ENCODE measurements at places on chromosomes 5 and 9.

GRCh38 chr5:128156521-128156920 is 73.0 kb downstream of the SLC12A2 start:
- no peak for DNase-seq

DNA sequence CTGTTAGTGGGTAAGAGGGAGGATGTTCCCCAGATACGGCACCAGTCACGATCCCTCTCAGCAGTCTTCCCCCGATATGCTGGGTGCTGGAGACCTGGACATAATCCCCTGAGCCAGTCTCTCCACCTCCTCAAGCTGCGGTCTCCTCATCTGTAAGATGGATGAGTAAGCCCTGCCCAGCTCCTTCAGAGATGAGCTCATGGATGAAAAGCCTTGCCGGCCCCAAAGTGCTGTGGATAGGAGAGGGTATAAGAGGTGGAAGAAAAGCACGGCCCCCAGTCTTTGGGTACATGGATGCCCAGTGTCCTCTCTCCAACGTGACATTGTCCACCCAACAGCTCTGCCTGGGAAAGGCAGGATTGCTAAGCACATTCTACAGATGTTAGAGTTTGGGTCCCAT is 4.5 kb downstream of the CAMK2A start:
- DNase-seq: no peak

GRCh38 chr5:131589510-131590348 is 45.3 kb downstream of the RAPGEF6 start:
- DNase-seq: peak; percentile 7

- DNase-seq: peak; percentile 15
Observed at GRCh38 chr9:129988607-129989361, 54.2 kb downstream of the FNBP1 start.

- no peak for DNase-seq
Observed at GRCh38 chr5:96177303-96177869, 215.7 kb upstream of the ELL2 start.

DNA sequence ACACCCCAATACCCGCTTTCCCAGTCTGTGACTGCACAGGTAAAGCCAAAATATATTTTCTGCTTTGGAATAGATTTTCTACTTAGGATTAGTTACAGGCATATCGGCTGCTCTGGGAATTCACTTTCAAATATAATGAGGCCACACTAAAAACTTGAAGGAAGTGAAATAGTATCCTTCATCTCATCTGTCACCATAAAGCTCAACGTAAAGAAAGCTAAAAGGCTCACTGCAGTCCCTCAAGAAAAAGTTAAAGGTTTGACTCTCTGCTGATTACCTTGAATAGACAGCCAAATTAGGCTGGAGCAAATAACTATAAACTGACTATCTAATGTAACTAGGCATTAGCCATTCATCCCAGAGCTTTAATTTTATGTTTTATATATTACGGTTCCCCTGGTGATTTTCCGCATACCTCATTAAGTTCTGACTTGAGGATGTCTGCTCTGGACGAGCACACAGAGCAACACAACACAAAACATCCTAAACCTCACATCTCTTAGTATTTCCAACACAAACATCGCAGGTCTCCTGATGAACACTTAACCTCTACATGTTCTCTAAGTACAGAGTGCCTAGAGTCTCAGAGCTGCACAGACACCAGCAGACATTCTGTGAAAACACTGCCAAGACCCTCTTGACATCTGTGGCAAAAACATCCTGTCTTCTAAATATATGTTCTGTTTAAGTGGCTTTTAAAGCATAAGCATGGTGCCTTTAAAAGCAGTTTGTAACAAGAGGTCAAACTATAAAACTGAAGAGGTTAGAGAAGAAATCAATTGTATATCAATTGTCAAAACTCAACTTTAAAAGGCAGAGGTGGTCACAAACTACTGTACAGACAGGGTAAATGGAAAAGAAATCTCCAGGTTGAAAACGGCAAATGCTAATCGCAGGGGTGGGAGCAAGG is 35.4 kb downstream of the ELAVL2 start:
- DNase-seq: no peak

DNA sequence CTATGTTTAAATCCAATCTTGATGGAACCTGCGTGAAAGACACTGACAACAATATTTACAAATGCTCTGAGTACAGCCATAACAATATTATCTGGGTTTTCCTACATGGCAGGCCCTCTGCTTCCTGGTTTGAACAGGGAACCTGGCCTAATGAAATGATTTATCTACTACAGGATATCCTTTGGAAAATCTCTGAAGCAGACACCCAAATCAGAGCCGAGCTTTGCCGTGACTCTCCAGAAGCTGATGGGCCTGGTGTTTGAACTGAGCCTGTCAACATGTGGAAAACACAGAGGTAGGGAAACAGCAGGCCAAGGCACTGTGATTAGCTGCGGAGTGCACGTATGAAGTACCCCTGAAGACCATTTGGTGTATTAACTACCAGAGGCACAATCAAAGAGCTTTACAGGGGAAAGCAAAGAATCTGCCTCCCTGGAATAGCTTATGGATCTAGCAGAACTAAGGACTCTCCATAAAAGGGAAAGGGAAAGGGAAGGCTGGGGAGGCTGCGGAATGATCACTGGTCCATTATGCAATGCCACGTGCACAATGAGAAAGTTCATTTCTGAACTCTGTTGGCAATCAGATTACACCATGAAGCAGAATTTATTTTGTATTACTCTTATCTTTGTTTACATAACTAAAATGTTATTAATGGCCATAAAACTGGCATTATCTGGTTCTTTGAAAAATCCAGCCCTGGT is 321.9 kb downstream of the EBF1 start:
- no peak for DNase-seq

DNA sequence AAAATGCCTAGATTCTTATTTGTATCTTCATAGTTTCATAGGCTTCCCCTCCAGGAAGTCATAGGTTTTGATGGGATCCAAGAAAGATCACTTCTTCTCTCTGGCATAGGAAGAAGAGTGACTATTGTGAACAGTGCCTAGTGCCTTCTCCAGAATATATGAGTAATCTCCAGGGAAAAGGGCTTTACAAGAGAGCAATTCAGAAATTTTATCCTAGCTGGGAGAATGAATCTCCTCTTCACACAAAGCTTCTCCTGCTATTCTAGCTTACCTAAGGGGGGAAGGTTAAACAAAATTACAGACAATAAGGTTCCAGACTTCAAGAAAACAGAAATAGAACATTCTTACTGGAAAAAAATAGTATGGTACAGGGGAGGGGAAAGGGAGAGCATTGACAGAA is 1193.3 kb upstream of the CDH6 start:
- DNase-seq: no peak

- DNase-seq: no peak
Observed at GRCh38 chr5:32343058-32343672, 30.4 kb upstream of the MTMR12 start.

DNA sequence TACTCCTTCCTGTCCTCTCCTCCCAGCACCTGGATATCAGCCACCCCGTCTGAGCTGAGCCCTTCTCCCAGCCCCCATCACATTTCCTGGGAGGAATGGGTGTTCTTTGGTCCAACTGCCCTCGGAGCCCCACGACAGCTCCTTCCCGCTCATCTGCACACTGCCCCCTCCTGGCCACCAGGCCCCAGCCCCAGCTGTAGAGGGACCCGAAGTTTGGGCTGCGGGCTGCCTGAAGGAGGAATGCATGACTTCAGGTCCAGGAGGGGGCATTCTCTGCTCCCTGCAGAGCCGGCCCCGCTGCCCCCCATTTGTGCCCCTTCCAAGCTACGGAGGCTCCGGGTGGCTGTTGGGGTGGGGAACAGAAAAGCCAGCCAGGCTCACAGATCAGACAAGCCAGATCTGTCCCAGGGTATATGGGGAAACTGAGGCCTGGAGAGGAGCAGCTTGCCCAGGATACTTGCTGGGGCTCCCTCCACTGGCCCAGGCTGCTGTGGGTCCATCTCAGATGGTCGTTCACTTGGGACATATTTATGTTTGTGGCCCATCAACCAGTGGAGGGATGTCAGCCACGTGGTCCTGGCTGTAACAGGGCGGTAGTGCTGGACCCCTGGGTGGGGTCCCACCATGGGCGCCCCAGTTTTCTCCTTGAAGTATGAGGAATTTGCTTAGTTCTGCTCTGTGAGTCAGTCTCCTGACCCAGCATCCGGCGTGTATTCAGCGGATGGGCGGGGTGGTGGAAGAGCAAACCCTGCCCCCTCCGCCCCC is 33.1 kb downstream of the DAB2IP start:
- DNase-seq: no peak

DNA sequence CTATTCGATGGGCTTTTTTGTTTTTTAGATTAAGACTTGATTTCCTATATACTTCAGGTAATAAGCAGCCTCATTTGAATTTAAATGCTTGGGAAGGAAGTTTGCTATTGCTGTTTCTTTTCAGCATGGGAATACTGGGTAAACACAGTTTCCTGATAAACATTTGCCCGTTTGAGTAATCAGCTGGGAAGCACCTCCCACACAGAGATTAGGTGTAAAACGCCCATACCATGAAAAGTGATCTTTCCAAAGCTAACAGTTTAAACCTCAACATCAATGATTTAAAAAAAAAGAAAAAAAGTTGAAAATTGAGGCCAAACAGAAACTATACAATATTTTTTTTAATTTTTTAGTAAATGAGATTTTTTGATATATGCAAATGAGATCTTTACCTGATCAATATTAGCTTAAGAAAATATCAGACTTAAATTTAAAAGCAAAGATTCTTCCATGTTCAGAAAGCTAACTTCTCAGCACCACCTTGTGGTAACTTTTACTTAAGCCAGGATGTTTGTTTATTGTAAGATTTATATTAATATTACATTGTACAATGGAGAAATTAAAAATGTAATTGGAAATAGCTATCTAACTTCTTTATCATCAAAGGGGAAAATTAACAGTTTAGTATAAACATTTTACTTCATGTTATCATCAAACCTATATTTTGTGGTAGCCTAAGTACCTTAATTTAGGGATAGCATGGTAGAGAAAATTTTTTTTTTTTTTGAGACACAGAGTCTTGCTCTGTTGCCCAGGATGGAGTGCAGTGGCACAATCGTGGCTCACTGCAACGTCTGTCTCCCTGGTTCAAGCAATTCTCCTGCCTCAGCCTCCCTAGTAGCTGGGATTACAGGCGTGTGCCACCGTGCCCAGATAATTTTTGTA is 39.8 kb downstream of the F2RL2 start:
- no peak for DNase-seq

DNA sequence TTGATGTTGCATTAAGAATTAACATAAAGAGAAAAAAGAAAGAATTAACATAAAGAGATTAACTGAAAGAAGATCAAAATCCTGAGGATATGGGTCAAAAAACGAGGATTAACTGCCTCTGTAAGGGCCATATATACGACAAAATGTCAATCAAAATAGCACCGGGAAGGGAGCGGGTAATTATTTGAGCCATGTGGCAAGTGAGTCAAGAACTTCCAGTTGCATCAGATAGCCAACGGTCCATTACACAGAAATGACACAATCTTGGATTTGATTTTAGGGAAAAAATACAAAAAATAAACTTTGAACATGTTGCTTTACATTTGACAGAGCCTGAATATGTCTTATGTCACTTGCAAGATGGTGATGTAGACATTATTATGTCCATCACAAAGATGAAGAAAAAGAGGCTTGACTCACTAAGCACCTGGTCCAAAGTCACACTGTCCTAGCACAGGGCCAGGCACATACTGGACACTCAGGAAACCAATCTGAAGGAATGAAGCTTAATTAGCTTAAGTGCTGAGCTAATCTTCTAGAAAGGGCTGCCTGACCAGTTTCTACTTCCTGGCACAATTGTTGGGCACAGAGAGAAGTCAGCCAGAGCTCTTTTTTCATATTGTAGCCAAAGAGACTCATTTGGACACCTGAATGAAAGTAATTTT is 273.2 kb upstream of the PAPPA start:
- no peak for DNase-seq

- no peak for DNase-seq
Observed at GRCh38 chr5:65728218-65728617, 6.2 kb downstream of the NLN start.

GRCh38 chr9:8133606-8134005 is 334.0 kb upstream of the DMAC1 start:
- DNase-seq: no peak

- DNase-seq: no peak
Observed at GRCh38 chr5:152274224-152274623, 130.9 kb downstream of the NMUR2 start.

GRCh38 chr9:30970812-30971211 is 1413.6 kb upstream of the ACO1 start:
- DNase-seq: no peak

DNA sequence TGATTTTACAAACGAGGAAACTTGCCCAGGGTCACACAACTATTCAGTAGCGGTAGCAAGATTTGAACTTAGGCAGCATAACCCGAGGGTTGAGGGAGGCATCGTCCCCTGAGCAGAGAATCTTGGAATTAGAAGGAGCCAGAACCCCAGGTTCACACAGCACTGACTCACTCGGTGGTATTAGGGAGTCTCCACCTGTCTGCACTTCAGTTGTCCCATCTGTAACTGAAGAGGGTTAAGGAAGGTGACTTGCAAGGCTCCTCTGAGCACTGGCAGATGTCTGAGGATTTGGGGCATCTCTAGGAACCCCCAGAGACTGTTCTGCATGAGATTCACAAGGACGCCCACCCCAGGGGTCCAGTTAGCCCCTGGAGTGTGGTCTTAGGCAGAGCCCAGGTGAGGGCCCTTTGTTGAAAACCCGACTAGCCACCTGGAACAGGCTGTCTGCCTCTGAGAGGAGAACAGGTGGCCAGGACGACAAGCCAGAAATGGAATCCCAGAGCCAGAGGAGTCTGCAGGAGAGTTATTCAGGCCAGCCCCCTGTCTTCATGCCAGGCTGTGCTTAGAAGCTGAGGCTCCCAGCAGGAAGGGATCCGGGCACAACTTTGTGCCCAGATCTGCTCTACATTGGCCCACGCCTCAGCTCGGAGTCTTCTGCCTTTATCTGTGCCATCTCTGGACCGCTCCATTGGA is 50.0 kb upstream of the ORM1 start:
- DNase-seq: no peak

GRCh38 chr9:68653141-68653595 is 51.9 kb upstream of the PIP5K1B start:
- DNase-seq: no peak

GRCh38 chr5:128736553-128736952 is 198.5 kb upstream of the FBN2 start:
- DNase-seq: no peak
